Activated B cell treated with CpG ODN at 0.5 μM for 24 hours (primary cell): ENCODE measurements at places on chromosomes 6 and 20.

- H3K4me1 ChIP-seq: peaks cover 21% of the 10 kb centered on the region
- no peaks in the 10 kb centered on the region for H3K27me3 ChIP-seq
- no peak for DNase-seq
- H3K36me3 ChIP-seq: peaks cover 5% of the 10 kb centered on the region
- no peak overlapping the region for H3K4me3 ChIP-seq
Measured at GRCh38 chr20:36988494-36988966, 37.0 kb upstream of the SAMHD1 start.

- DNase-seq: no peak
- H3K27ac ChIP-seq: no peak overlapping the region
- no peak overlapping the region for H3K4me3 ChIP-seq
- no peaks in the 10 kb centered on the region for H3K27me3 ChIP-seq
- no peaks in the 10 kb centered on the region for H3K36me3 ChIP-seq
Measured at GRCh38 chr20:61397790-61398189, 145.7 kb downstream of the CDH4 start.

- H3K4me1 ChIP-seq: no peaks in the 10 kb centered on the region
- no peak overlapping the region for H3K4me3 ChIP-seq
- no peaks in the 10 kb centered on the region for H3K36me3 ChIP-seq
- no peak overlapping the region for H3K27ac ChIP-seq
Measured at GRCh38 chr6:170445487-170445886, 107.6 kb downstream of the PSMB1 start.

GRCh38 chr6:100730001-100730980, 150.8 kb downstream of the ASCC3 start:
- H3K4me3 ChIP-seq: no peak overlapping the region
- no peak overlapping the region for H3K27ac ChIP-seq
- no peaks in the 10 kb centered on the region for H3K27me3 ChIP-seq
- peaks cover 13% of the 10 kb centered on the region for H3K4me1 ChIP-seq

DNA sequence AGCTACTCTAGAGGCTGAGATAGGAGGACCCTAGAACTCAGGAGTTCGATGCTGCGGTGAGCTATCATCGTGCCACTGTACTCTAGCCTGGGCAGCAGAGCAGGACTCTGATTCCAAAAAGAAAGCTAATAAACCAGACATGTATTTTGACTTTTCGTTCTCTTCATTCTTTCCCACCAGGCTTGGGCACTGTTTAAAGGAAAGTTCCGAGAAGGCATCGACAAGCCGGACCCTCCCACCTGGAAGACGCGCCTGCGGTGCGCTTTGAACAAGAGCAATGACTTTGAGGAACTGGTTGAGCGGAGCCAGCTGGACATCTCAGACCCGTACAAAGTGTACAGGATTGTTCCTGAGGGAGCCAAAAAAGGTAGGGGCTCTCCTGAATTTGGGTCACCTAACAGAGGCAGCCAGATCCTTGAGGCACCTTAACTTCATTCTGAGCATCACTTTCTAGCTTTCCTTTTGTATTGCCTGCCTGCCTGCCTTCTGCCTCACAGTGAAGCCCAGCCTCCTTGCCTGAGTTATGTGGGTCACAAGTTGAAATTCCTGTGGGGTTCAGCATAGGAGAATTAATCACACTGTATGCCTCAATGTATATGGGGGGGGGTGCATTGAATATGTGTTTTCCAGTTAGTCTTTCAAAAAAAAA, 3.2 kb downstream of the IRF4 start:
- peak overlapping the region; percentile 56 for H3K27ac ChIP-seq
- DNase-seq: no peak
- H3K4me1 ChIP-seq: peaks cover 71% of the 10 kb centered on the region
- H3K4me3 ChIP-seq: peak overlapping the region; percentile 97

GRCh38 chr6:169230946-169231789, 22.5 kb downstream of the THBS2 start:
- no peak overlapping the region for H3K27ac ChIP-seq
- no peak overlapping the region for H3K4me3 ChIP-seq
- DNase-seq: no peak
- H3K4me1 ChIP-seq: no peaks in the 10 kb centered on the region

- H3K27ac ChIP-seq: peak overlapping the region; percentile 66
- no peaks in the 10 kb centered on the region for H3K27me3 ChIP-seq
- H3K4me1 ChIP-seq: peaks cover 47% of the 10 kb centered on the region
- H3K36me3 ChIP-seq: peaks cover 34% of the 10 kb centered on the region
Measured at GRCh38 chr20:32336918-32337347, 21.2 kb upstream of the ASXL1 start.

GRCh38 chr20:10864076-10864672, 190.4 kb upstream of the JAG1 start:
- no peaks in the 10 kb centered on the region for H3K4me1 ChIP-seq
- H3K27me3 ChIP-seq: no peaks in the 10 kb centered on the region
- no peak overlapping the region for H3K27ac ChIP-seq
- H3K4me3 ChIP-seq: no peak overlapping the region

DNA sequence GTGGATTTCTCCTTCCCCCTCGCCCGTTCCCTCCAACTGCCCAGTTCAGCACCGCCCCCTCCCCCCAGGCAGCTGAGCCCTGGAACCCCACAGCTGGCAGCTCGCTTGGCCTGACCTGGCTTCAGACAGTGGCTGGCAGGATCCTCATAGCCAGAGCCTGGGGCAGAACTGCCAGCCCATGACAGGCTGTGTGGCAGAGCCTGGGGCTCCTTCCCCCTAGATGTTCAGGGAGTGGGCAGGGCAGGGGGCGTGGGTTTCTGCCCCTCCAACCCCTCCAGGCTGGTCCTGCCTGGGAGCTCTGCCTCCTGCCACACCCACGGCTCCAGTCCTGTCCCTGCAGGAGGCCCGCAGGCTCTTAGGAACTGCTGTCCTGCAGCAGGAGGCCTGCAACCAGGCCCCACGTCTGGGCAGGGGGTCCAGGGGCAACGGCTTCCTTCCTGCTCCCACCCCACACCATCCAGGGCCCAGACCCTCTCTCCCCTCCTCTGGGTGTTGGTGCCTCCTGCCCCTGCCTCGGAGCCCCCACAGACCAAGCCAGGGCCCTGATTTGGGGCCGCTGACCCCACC, 9.6 kb upstream of the KCNQ2 start:
- DNase-seq: no peak
- H3K4me1 ChIP-seq: no peaks in the 10 kb centered on the region
- no peak overlapping the region for H3K4me3 ChIP-seq
- no peaks in the 10 kb centered on the region for H3K36me3 ChIP-seq

DNA sequence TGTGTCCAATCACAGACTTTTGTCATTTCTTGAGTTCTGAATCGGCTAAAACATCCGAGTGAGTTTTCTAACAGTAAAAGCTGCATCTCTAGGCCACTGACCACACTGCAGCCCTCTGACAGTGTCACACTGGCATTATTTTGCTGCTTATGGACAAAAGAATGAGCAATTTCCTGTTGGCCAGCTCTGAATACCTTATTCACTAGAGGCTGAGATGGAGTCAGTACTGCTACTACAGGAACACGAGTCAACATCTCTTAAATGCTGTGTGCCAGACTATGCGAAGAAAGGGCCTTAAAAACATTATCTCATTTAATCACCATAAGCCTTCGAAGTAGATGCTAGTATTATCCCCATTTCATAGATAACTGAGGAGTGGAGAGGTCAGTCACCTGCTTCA, 42.5 kb upstream of the IPCEF1 start:
- no peaks in the 10 kb centered on the region for H3K36me3 ChIP-seq
- H3K4me3 ChIP-seq: no peak overlapping the region
- H3K4me1 ChIP-seq: no peaks in the 10 kb centered on the region
- no peak overlapping the region for H3K27ac ChIP-seq

GRCh38 chr6:130503146-130503545, 137.3 kb downstream of the TMEM200A start:
- H3K27ac ChIP-seq: no peak overlapping the region
- H3K36me3 ChIP-seq: no peaks in the 10 kb centered on the region
- no peak for DNase-seq
- no peaks in the 10 kb centered on the region for H3K27me3 ChIP-seq
- H3K4me3 ChIP-seq: no peak overlapping the region
- H3K4me1 ChIP-seq: no peaks in the 10 kb centered on the region

DNA sequence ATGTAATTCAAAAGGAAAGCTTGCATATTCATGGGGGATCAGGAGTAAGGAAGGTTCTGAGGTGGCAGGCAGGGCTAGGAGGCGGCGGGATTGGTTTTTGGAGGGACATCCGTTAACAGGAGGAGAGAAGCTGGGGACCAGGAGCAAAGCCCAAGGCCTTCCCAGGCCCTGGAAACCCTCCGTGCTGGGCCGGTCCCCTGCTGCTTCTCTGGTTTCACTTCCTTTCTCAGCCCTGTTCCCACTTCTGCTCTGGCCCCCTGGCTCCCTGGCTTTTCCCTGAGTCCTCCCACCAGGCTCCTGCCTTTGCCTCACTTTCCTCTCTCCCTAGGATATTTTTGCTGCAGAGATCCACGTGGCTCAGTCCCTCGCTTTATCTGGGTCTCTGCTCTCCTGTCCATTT, 26.4 kb upstream of the SALL4 start:
- no peak for DNase-seq
- H3K4me3 ChIP-seq: no peak overlapping the region
- H3K27ac ChIP-seq: no peak overlapping the region
- H3K4me1 ChIP-seq: peaks cover 2% of the 10 kb centered on the region

- no peaks in the 10 kb centered on the region for H3K4me1 ChIP-seq
- no peak for DNase-seq
- peaks cover 19% of the 10 kb centered on the region for H3K27me3 ChIP-seq
- no peak overlapping the region for H3K4me3 ChIP-seq
- no peaks in the 10 kb centered on the region for H3K36me3 ChIP-seq
- no peak overlapping the region for H3K27ac ChIP-seq
Measured at GRCh38 chr6:43821101-43821886, 51.3 kb downstream of the VEGFA start.

GRCh38 chr6:128204616-128205015, 303.8 kb upstream of the THEMIS start:
- no peak overlapping the region for H3K4me3 ChIP-seq
- H3K4me1 ChIP-seq: peaks cover 20% of the 10 kb centered on the region
- DNase-seq: no peak
- H3K36me3 ChIP-seq: peaks cover 1% of the 10 kb centered on the region
- no peaks in the 10 kb centered on the region for H3K27me3 ChIP-seq

DNA sequence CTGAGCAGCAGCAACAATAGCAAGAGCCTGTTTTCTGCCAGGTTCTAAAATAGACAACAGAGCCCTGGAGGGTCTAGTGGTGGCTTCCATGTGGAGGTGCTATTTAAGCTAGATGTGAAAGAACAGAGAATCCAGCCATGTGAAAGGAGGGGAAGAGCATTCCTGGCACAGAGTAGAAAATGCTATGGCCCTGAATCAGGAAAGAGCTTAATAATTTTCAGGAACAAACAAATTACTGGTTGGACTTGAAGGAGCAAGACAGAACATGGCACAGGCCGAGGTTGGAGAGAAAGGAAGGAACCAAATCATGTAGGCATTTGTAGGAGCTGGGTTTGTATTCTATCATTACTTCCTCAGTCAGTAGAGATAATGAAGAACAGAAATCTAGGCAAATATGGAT, 98.3 kb downstream of the AIG1 start:
- no peaks in the 10 kb centered on the region for H3K36me3 ChIP-seq
- H3K27me3 ChIP-seq: no peaks in the 10 kb centered on the region
- H3K4me1 ChIP-seq: no peaks in the 10 kb centered on the region
- DNase-seq: no peak
- H3K4me3 ChIP-seq: no peak overlapping the region
